Right lobe of liver (tissue), 6 donors: ENCODE measurements at places on chromosomes 2 and 18. TPM values are rescaled to one million over a fixed set of nuclear protein-coding genes. Genes with fewer than 3 reads are reported as not detected.
A peak's percentile ranks its signal among the peaks of the same experiment; 100 is the strongest.

Gene MTLN
- total RNA-seq: 40.7 TPM

GRCh38 chr2:239993291-239993690, 31.9 kb downstream of the NDUFA10 start:
- DNase-seq: no peak
- H3K4me1 ChIP-seq: no peaks in the 10 kb centered on the region
- no peak overlapping the region for H3K4me3 ChIP-seq
- no peaks in the 10 kb centered on the region for H3K36me3 ChIP-seq
- H3K27ac ChIP-seq: no peak overlapping the region

- peaks cover 2% of the 10 kb centered on the region for H3K36me3 ChIP-seq
- peak overlapping the region; percentile 71 for H3K27ac ChIP-seq
- no peaks in the 10 kb centered on the region for H3K4me1 ChIP-seq
- peak; percentile 81 for DNase-seq
- no peaks in the 10 kb centered on the region for H3K27me3 ChIP-seq
- H3K4me3 ChIP-seq: no peak overlapping the region
Measured at GRCh38 chr2:25294573-25295462, 46.9 kb downstream of the DNMT3A start.

DNA sequence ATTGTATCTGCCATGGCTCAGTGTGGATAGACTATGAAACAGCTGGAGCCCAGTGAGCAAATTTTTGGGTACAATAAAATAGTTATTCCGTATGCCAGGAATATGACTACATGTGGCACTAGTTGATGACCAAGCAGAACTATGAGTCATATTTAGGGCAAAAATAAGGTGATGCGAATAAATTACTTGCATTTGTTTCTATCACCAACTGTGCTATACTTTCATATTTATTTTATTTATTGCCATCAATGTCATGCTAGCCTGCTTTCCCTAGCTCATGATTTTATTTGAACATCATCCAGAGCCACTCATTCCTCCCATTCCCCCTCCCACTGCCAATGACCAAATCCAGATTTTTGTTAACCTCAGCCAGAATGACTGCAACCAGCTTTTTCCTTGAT, 13.3 kb upstream of the FAP start:
- H3K36me3 ChIP-seq: no peaks in the 10 kb centered on the region
- H3K4me3 ChIP-seq: no peak overlapping the region
- no peak overlapping the region for H3K27ac ChIP-seq
- no peaks in the 10 kb centered on the region for H3K27me3 ChIP-seq

Gene HS6ST1
- 31.4 TPM for total RNA-seq

DNA sequence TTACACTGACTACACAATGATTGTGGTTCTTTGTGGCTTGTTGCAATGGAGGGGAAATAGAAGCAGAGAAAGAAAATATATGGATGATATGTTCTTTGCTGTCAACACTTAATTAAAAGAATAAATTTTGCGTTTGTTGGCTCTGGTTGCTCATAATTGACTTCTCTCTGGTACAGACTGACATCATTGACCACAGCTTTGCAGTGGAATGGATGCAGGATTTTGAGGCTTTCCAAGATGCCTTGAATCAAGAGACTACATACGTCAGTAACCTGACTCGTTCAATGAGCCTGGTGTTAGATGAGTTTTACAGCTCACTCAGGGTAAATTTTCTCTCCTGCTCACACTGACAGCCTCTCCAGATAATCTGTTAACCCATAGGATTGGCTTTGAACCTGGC, 9.9 kb downstream of the GPN1 start:
- H3K36me3 ChIP-seq: peaks cover 37% of the 10 kb centered on the region
- H3K27me3 ChIP-seq: no peaks in the 10 kb centered on the region
- H3K4me1 ChIP-seq: no peaks in the 10 kb centered on the region
- H3K27ac ChIP-seq: no peak overlapping the region
- H3K4me3 ChIP-seq: no peak overlapping the region

DNA sequence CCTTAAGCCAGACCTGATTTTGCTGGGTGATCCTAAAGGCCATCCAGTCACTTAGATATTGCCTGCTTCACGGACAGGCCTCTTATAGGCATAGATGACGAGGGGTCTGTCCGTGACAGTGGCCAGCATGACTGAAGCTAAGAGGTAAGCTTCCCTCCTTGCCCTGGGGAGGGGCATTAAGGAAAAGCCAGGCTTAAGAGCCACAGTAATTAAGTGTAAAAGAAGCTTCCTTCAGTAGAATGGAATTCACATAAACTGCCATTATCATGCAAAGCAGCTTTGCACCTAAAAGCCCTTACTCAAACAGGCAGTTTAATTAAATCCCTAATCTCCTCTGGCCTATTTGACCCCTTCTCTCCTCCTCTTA, 99.4 kb upstream of the PKDCC start:
- H3K36me3 ChIP-seq: no peaks in the 10 kb centered on the region
- no peak overlapping the region for H3K4me3 ChIP-seq
- DNase-seq: no peak
- H3K27ac ChIP-seq: no peak overlapping the region
- no peaks in the 10 kb centered on the region for H3K4me1 ChIP-seq

Gene PIGN
- 14.8 TPM for total RNA-seq

Gene ORC4
- 57.1 TPM for total RNA-seq

DNA sequence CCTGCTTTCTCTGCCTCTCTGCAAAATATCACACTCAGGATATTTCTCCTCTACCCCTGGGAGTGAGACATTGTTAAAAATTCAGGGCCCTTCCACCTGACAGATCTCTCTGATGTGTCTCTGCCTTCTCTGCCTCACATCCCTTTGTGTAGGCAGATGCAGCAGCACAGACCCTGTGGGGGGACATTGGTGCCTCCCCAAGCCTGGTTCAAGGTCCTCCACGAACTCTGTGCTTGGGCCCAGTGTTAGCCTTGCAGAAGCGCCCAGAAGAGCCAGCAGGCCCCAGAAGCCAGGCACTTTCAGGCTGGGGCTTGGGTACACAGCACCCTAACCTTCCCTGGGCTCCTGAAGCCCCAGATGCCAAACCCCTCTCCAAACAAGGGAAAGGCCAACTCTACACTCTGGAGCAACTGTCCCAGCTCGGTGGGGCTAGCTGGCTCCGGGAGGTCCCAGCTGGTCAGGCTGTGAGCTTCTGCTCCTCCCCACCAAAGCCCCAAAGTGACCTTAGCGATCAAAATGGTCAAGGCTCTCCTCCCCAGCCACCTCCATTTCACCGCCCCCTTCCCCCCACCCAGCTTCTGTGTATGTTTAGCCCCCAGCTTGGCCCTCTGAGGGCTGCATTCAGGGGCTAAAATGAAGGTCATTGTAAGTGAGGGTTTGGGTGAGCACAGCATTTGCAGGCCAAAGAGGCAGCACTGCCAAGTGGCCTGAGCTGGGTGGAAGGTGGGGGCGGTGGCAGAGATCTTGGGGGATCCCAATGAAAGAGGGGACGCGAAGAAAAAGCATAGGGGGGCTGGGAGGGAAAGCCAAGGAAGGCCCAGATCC, 2.6 kb downstream of the HOXD9 start:
- no peak for DNase-seq
- no peaks in the 10 kb centered on the region for H3K36me3 ChIP-seq
- no peak overlapping the region for H3K4me3 ChIP-seq
- no peak overlapping the region for H3K27ac ChIP-seq
- H3K27me3 ChIP-seq: peaks cover 28% of the 10 kb centered on the region

- no peak overlapping the region for H3K4me3 ChIP-seq
- DNase-seq: no peak
- no peak overlapping the region for H3K27ac ChIP-seq
- H3K36me3 ChIP-seq: no peaks in the 10 kb centered on the region
- H3K27me3 ChIP-seq: no peaks in the 10 kb centered on the region
- no peaks in the 10 kb centered on the region for H3K4me1 ChIP-seq
Measured at GRCh38 chr2:55045780-55046179, 4.5 kb downstream of the RTN4 start.

Gene SNED1
- 7.4 TPM for total RNA-seq

Gene DPP4
- total RNA-seq: 30.1 TPM

Gene CDKL4
- 0.27 TPM for total RNA-seq

Gene ANKMY1
- total RNA-seq: 6.6 TPM

Gene SCYGR7
- not detected for total RNA-seq

DNA sequence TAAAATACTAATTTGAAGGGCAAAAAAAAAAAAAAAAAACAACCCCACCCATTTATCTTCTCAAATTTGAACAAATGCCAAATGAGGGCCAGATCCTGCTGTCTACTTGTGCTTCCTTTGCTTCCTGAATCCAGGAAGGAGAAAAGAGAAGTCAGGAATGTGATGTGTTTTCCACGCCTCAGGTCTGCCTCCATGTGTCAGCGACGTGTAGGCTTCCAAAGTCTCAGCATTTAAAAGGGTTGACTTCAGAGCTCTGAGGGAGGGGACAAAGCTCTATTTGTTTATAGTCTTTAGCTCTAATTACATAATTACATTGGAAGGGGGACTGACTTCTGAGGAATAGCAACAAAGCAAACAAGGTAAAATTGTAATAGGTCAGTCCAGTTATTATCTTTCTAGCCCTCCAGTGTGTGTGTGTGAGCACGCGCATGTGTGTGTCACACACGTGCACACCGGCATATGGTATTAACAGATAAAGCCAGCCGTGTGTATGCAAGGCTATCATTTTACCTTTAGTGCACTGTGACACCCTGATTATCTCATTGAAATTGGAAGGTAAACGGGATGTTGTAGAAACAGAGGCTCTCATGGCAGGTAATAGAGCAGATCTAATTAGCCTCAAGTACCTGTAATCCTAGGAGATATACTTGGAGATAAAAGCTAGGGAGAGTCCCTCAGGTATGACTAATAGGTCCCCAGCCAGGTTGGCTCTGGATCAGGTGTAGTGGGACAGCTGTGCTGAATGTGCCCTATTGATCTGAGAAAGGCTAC, 911.4 kb upstream of the ZEB2 start:
- no peak overlapping the region for H3K4me3 ChIP-seq
- DNase-seq: no peak
- no peak overlapping the region for H3K27ac ChIP-seq
- H3K4me1 ChIP-seq: no peaks in the 10 kb centered on the region
- no peaks in the 10 kb centered on the region for H3K36me3 ChIP-seq

DNA sequence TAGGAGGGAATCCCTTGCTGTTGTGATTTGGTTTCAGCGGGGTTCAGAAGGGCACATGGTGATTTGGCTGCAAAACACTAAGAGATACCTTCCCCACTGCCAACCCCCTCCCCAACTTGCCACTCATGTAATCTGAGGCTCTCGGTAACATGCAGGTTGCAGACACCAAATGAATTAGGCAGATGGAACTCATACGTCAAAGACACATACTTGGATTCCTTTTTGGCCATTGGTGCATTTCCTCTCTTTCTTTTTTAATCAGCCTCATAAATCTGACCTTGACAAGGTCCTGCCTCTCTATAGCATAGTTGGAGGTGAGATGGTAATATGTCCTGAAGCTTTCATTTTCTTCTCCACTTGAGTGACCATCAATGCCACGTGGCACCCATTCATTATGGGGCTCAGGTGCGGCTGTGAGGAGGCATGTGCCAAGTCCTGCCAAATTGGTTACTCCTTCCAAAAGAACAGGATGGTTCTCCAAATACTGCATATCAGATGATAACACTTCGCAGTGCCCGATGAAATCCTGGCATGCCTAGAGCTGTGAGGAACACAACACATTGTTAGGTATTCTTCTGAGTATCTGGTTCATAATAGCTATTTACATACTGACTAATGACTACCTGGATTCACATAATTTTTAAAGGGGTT, 8.3 kb upstream of the TMEM178A start:
- no peaks in the 10 kb centered on the region for H3K36me3 ChIP-seq
- H3K27ac ChIP-seq: no peak overlapping the region

Gene GPR39
- total RNA-seq: 3.7 TPM

- no peaks in the 10 kb centered on the region for H3K27me3 ChIP-seq
- DNase-seq: no peak
- H3K4me3 ChIP-seq: no peak overlapping the region
Measured at GRCh38 chr2:7649461-7650228, 732.4 kb downstream of the RNF144A start.

- H3K36me3 ChIP-seq: no peaks in the 10 kb centered on the region
- H3K4me3 ChIP-seq: no peak overlapping the region
- no peaks in the 10 kb centered on the region for H3K4me1 ChIP-seq
- no peaks in the 10 kb centered on the region for H3K27me3 ChIP-seq
Measured at GRCh38 chr18:46322411-46322891, 218.3 kb downstream of the HAUS1 start.

GRCh38 chr2:217340176-217340575, 480.3 kb upstream of the TNP1 start:
- H3K27me3 ChIP-seq: no peaks in the 10 kb centered on the region
- no peak overlapping the region for H3K27ac ChIP-seq
- no peak for DNase-seq
- H3K36me3 ChIP-seq: no peaks in the 10 kb centered on the region
- H3K4me3 ChIP-seq: no peak overlapping the region

- no peak overlapping the region for H3K4me3 ChIP-seq
- no peak for DNase-seq
- H3K4me1 ChIP-seq: no peaks in the 10 kb centered on the region
- H3K27me3 ChIP-seq: no peaks in the 10 kb centered on the region
- H3K36me3 ChIP-seq: no peaks in the 10 kb centered on the region
Measured at GRCh38 chr2:7930800-7931635, 750.8 kb upstream of the ID2 start.

Gene LYG2
- total RNA-seq: not detected

- no peak for DNase-seq
- no peak overlapping the region for H3K27ac ChIP-seq
- no peak overlapping the region for H3K4me3 ChIP-seq
- no peaks in the 10 kb centered on the region for H3K36me3 ChIP-seq
- H3K4me1 ChIP-seq: no peaks in the 10 kb centered on the region
Measured at GRCh38 chr2:103754530-103754929, 992.7 kb downstream of the TMEM182 start.

- H3K4me1 ChIP-seq: no peaks in the 10 kb centered on the region
- no peaks in the 10 kb centered on the region for H3K36me3 ChIP-seq
- H3K27ac ChIP-seq: peak overlapping the region; percentile 15
Measured at GRCh38 chr2:181305301-181306123, 151.7 kb upstream of the ITGA4 start.

Gene MC2R
- total RNA-seq: not detected

DNA sequence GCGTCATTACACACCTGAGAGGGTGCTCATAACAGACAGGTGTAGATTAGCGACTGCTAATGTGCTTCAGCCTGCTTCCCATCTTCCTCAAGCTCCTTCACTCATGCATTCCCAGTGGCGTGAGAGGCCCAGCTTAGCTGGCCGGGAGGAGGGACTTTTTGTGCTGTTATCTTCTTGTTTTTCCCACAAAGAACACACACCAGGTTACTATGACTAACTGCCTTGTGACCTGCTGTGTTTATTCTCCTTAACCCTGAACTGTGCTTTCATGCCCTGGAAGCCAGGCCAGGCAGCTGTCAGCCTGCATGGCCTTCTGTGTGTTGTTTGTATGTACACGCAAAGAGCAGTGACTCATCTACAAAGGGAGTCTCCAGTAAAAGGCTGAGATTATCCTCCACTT, 143.8 kb downstream of the PIEZO2 start:
- H3K27ac ChIP-seq: peak overlapping the region; percentile 57
- no peaks in the 10 kb centered on the region for H3K27me3 ChIP-seq
- H3K36me3 ChIP-seq: no peaks in the 10 kb centered on the region
